ENCODE measurements at places on chromosomes 6 and 20.

- no peak for DNase-seq
Observed at GRCh38 chr6:25275436-25275835, 3.7 kb upstream of the CARMIL1 start.

DNA sequence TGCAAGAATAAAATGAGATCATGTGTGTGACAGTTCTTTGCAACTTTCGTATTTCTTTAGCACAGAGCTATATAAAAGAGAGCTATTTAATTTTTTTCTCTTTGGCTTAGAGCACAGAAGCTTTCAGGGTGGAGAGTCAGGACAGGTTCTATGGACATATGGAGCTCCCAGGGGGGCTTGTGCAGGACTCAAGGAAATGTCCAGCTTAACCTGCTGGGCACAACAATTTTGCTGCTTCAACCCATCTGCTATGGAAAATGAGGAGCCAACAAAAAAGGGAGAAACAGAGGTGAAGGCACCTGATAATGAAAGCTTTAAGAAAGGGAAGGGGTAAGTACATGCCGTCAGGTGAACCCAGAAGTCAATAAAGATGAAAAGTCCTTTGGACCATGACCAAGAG, 5.1 kb upstream of the SNAP25 start:
- no peak for DNase-seq

DNA sequence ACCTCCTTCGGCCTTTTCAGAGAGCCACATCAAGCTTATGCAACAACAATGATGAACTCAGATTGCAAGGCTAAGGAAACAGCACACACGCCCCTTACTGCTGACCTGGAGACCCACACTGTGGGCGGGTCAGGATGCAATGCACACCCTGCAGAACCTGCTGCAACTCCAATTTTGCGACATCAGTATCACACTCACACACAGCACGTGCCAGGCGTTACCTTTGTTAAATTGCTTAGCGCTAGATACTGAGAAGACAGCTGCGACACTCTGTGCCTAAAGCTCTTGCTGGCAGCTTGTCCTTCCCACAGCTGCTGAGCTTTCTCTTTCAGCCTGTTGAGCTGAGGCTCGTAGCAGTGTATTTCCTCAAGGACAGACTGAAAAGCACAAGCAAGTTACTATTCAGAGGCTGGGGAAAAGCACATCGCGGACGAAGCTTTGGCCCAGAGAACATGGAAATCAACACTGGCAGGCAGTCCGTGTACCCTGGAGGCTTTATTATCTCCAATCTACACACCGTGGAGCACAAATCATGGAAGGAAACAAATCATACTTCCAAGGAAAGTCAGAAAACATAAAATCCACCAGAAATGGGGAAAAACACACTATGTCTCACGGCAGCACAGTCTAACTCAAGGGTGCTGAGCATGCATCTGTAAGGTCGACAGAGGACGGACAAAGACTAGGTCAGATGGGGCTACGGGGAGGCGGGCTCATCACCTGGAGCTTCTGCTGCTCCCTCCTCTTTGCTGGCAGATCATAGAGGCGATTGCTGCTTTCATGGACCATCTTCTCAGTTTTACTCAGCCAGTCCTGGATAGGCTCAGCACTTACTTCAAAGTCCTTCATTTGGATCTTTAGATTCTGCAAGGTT, 268.2 kb downstream of the SYNE1 start:
- no peak for DNase-seq

DNA sequence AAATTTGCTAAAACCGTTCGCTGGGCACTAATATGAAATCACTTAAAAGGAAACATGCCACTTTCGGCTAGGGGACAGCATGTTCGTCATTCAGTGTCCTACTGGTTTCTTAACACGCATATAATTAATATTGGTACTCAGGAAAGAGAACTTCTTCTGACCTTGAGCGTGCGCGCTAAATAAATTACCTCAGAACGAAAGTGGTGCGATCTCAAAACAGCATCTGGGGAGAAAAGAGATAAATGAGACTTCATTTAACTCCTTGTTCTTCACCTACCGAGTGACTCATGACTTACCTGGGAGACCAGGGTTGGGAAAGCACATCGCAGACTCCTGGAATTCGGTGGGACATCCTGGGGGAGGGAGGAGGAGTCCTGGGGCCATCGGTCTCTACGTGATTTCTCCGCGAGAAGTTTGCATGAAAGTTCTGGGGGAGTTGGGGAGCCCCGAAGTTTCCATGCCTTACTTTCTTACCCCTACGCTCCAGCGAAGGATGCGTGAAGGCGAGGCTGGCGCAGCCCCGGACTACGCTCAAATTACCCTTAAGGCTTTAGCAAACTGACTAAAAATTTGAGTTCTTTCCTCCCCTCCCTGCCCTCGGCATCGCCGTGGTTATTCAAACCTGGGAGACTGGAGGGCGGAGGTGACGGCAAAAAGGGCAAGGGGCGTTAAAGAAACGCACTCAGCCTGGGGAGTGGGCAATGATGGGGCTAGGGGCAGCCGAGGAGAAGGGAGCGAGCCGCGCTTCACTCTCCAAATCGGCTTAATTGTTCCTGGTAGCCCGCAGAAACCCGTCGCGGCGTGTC, 1.1 kb upstream of the BEND6 start:
- DNase-seq = no peak

GRCh38 chr6:44342489-44342888, at the start of gene SPATS1:
SPATS1 (plus strand) TSS chr6:44342650; CDS start chr6:44343096, 446 bp downstream.
- DNase-seq = no peak

GRCh38 chr20:57108218-57108617, 158.2 kb downstream of the BMP7 start:
- DNase-seq = no peak

DNA sequence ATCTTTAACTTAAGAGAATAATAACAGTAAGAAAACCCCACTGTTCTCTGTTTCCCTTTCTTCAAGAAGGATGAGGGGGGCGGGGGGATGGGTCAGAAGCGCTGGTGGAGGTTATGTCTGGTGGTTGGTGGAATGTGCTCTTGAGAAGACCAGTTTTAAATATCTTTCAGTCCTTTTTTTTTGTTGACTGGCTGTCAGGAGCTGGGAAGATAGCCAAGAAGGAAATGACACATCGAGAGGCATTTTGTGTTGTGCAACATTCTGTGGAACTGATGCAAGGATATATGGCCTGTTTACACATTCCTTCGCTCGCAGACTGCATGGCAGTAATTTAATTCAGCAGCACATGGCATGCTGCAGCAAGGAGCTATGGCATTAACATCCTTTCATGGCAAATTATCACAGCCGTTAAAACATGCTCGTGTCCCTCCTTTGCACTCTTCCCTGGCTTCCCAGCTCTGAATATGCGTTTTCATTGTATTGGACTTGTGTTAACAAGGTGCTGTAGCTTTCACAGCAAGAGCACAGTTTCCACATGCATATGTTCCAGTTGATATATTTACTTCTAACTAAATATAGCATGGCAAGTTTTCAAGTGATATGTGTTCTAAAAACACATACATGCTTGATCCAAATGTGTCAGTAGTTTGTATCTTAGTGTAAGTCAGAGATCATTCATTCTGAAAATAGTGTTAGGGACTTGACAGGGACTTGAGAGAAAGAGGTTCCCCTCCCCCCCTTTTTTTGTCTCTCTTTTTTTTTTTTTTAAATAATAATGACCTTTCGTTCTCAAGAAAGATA, 68.2 kb upstream of the SUPT3H start:
- DNase-seq = peak; percentile 36

- no peak for DNase-seq
Observed at GRCh38 chr6:148720406-148720805, 26.4 kb upstream of the UST start.

- DNase-seq = no peak
Observed at GRCh38 chr20:53867741-53868351, 202.5 kb downstream of the BCAS1 start.

DNA sequence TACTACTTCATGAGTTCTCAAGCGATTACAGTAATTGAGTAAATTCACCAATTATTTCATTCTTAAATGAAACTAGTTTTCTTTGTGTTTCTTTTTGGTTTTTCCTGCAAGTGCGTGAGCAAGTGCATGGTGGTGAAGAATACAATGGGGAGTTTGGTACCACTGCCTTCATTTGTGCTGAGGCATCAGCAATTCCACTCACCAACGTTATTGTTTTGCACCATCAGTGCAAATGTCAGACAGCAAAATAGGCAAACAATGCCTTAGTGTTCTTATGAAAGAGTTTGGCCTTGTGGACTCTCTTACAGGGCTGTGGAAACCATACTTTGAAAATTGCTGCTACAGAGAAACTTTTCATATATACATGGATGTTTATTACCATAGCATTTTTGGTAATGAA, 8.2 kb downstream of the CDH26 start:
- no peak for DNase-seq

- DNase-seq = no peak
Observed at GRCh38 chr6:151443454-151443853, 8.5 kb downstream of the RMND1 start.

DNA sequence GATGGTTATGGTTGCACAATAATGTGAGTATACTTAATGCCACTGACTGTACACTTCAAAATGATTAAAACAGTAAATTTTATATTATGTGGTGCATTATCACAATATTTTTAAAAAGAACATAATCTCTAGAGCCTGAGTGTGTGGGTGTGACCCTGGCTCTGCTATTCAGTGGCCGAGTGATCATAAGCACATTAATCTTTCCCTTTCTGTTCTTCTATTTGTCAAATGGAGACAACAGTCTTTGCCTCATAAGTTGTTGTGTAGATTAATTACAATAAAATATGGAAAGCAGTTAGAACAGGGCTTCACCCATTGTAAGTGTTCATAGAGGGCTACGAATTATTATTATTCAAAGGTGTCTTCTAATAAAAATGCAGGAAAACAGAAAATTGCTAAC, 548.6 kb downstream of the HTR1B start:
- DNase-seq = no peak

DNA sequence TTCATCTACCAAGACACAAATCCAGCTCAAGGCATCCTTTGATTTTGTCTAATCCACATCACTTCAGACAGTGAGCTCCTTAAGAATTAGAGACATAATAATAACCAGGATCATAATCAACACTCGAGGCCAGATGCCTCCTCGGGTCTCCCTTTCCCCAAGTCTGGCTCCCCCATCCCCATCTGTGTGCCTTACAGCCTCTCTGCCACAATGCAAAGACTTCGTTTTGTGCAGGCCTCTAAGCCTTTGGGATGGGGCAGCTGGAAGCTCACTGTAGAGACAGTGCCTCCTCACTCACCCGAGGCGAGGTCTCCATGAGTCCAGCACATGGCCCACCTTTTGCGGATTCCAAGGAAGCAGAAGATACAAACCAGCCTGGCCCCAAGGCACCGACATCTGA, 30.3 kb downstream of the LRFN2 start:
- no peak for DNase-seq

DNA sequence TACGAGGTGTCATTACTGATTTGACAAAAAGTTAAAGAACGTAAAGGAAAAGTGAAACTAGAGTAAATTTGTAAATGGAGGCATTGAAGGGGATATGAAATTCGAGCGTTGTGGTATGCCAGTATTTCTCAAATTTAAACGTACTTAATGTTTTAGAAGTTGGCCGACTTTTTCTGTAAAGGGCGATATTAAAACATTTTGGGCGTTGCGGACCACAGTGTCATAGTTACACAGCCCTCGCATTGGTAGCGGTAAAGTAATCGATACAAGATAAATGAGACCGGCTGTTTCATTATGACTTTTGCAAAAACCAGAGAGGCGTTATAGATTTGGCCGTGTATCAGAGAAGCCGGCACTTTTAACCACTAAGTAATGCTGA, 39.6 kb downstream of the OR2B2 start:
- DNase-seq = no peak

- no peak for DNase-seq
Observed at GRCh38 chr6:42091718-42092023, 41.3 kb downstream of the TAF8 start.

GRCh38 chr20:7856756-7857155, 83.5 kb downstream of the HAO1 start:
- DNase-seq = no peak

DNA sequence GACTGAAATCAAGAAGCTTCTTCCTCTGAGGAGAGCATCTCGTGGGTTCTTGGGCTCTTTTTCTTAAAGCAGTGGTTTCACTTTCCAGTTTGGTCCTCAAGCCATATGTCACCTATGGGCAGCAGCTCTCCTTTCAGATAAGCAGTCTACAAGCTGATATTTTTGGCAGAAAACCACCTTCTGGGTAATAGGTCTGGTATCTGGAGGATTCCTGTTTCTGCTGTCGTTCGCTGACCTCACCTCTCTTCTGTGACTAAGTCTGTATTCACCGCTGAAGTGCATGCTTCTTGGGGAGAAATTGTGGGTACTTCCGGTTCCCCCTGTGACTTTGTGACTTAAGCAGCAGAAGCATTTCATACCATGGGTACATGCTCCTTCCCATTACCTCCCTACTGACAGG, 193.6 kb downstream of the EDN1 start:
- no peak for DNase-seq

DNA sequence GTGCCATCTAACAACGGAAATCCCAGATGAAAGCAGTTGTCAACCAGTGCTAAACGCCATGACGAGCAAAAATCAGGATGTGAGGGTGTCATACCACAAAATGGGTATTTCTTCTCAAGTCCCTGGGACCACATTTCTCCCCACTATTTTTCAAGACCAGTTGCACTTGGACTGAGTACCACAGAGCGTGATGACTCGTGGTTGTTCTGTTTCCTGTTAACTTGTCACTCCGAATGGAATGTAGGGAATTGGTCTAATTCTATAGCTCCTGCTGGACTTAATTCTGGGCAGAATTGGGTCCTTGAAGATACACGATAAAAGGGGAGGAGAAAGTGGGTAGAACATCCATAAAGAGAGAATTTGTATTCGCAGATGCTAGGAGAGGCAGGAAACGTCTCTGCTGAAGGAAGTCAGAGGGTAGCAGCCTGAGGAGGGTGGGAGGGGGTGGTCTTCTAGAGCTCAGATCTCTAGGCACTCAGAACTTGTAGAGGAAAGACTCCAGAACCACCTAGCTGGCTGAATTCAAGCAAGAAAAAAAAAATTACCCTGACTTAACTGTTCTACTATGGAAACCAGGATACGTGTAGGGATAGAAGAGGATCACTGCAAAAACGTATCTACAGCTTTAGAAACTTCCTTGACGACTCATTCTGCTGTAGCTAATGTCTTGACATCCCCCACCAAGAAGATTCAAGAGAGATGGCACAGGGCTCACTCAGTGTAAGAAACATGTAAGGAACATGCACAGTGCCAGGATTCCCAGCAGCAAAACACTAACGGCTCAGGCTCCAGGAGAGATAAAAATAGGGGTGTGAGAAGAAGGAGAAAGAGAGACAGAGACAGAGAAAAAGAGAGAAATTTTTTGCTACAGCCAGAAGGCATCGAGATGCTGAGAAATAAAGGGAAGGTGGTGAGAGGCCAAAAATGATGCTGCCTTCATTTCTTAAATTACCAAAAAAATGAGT, 494.7 kb downstream of the CD83 start:
- DNase-seq = no peak

DNA sequence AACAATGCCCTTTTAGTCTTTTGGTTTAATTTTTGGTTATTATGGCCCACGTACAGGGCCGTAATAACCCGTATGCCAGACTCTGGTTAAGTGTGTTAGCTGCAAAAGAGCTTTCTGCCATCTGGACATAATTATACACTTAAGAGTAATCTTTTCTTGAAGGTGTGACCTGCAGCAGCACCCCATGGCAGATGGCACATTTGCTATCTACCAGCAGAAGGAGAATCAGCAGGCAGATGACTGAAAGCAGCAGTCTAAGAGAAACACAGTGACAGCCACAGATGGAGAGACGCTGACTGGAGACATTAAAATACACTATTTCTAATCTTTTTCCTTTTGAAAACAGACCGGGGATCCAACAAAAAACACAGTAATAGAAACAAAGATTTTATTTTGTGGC, 18.7 kb downstream of the ASF1A start:
- no peak for DNase-seq

Data from stimulated activated CD4-positive, alpha-beta T cell treated with anti-CD3 and anti-CD28 coated beads, TNF-alpha, amount 100 ng/mL, for 24 hours (primary cell).